K562 (cell line): ENCODE measurements at places on chromosomes 12 and 14.

GRCh38 chr12:51393676-51394545 is 2.7 kb upstream of the GALNT6 start:
- no peak for DNase-seq

DNA sequence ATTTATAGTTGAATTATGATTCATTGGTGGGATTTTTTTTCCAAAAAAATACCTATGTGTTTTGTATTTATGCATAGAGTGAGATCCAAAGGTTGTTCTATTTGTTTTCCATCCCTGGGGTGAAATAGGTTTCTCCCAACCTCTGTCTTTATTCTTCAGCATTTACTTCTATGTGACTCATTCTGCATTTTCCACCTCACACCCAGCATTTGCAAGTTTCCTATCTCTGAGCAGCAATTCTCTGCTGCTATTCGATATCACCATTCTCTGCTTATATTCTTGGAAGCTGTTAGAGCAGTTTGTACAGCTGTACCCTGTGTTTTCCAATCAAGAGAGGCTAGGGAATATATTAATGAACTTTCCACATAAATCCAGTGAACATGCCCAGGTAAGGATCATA is 538.9 kb downstream of the SNAPC1 start:
- DNase-seq = no peak

GRCh38 chr14:24171422-24172260 is at the start of gene REC8:
Gene REC8, plus strand, starts transcription at chr14:24172080. Its CDS starts 473 bp downstream, at chr14:24172553.
- no peak for DNase-seq

DNA sequence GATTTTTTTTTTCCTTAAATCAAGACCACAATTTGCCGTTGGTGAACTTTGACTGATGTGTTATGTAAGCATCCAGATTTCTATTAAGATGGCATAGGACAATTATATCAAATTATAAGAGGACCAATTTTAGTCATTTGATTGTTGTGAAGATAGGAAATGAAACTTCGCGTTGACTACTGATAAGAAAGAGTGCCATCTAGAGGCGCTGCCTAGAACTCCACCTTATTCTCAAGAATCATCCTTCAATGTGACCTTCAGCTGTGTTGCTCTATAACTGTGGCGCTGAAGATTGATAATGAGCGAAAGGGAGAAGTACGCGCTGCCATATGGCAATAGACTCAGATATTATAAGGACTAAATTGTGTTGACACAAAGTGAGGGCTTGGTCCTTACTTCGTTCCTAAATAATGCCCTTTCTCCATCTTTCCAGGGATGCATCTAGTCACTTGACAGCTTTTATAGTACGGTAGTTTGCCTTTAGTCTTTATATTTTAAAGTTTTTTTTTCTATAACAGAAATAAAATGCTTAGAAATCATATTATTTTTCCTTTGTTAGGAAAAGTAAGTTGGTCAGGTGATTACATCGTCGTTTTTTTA is 350.8 kb upstream of the STXBP6 start:
- peak; percentile 4 for DNase-seq

DNA sequence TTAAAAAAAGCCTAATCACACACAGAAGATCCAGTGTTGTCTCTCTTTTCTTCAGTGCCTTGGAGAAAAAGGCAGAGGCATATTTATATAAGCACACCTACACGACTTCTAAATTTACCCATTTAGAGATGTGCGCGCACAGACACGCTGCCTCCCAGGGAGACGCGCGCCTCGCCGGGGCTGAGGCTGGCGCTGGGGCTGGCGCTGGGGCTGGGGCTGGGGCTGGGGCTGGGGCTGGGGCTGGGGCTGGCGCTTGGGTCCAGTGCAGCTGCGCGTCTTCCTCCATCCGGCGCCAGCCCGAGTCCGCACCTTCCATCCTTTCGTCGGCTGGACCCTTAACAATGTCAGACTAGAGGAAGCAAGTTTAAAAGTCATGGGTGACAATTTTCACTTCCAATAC is 118.4 kb upstream of the ARID2 start:
- no peak for DNase-seq

- peak; percentile 25 for DNase-seq
These were observed 78.0 kb downstream of the DBX2 start for GRCh38 chr12:44972746-44973421.

- no peak for DNase-seq
These were observed 231.2 kb downstream of the C12orf75 start for GRCh38 chr12:105561546-105562198.

DNA sequence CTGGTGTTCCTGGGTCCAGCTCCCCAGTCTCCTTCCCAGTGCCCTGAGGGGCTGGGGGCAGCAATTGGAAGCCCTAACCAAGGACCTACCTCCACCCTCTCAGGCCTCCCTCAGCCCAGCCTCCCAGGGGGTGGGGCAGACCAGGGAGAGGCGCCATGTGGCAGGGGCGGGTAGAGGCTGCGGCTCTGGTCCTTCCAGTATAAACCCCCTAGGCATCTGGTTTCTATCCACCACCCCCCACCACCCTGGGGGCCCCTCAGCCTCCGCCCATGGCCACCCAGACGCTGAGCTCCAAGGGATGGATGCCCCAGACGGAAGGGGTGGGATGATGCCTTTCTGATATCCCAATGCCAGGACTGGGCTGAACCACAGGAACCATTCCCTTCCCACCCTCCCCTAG is 2.8 kb upstream of the SP7 start:
- no peak for DNase-seq
